ENCODE measurements at places on chromosomes 7 and 10.

GRCh38 chr10:102227050-102227449 lies 951 bp downstream of the ELOVL3 start:
- DNase-seq = no peak

DNA sequence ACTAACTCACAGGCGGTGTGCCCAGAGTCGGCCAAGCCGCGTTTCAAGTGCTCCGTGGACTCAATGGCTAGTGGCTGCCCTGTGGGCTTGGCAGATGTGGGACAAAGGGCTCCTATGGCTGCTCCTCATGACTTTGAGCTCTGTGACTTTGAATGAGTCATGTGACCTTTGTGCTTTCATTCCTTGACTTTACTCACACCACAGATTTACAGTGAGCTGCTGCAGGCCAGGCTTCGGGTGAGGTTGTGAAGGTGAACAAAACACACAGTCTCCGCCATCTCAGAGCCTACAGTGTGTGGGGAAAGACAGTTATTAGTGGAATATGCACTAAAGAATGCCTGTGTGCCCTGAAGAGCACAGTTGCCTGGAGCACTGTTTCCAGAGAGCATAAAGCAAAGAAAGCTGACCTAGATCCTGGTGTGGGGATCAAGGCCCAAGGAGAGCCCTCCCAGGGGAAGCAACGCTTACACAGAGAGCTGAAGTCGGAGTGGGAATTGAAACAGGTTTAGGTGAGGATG lies 29.7 kb upstream of the PLEKHA1 start:
- no peak for DNase-seq

DNA sequence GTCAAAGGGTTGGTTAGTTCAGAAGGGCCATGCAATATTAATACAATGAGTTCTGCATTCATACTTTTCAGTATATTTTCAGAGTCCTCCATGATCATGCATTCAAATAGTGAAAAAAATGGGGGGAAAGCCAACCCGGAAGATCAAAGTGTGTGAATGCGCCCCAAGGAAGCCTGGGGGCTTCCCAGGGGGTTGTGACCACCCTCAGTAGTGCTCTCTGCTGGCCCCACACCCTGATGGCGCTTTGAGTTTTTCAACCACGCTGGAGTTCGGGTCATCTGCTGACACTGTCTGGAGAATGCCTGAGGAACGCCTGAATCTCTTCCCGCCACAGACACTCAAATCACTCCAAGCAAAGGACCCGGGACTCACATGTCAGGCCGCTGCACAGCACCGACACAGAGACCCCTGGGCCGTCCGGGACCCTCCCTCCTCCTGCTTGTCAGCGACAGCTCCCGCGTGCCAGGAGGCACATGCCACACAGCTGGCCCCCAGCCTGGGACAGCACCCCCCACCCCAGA lies 1.0 kb downstream of the TNS3 start:
- DNase-seq = no peak

DNA sequence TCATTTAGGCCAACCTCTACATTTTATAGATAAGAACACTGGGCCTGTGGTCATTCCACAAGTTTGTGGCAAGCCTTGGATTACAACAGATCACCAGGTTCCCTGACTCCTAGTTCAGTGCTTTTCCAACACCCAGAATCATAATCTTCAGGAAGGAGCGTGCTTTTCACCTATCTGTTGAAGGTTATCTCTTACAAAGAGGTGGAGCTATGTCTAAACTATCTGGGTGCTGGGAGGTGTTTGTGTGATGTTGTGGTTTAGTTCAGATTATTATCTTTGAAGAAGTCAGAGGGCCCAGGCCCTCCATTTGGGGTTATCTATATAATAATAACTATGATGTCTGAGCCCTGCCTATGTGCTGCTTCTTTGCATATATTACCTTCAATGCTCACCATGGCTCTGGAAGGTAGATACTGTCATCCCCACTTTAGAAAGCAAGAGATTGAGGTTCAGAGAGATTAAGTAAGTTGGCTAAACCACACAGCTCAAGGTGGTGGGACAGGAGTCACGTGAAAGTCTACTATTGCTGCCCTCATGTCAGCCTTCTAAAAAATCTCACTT lies 24.0 kb downstream of the IL2RA start:
- DNase-seq = no peak

- DNase-seq = no peak
Measured at GRCh38 chr10:113381981-113382509, 170.8 kb upstream of the HABP2 start.

GRCh38 chr7:121519548-121520521 lies 123.7 kb upstream of the FAM3C start:
- DNase-seq = no peak

- no peak for DNase-seq
Measured at GRCh38 chr7:77352665-77353406, 63.3 kb downstream of the GSAP start.

DNA sequence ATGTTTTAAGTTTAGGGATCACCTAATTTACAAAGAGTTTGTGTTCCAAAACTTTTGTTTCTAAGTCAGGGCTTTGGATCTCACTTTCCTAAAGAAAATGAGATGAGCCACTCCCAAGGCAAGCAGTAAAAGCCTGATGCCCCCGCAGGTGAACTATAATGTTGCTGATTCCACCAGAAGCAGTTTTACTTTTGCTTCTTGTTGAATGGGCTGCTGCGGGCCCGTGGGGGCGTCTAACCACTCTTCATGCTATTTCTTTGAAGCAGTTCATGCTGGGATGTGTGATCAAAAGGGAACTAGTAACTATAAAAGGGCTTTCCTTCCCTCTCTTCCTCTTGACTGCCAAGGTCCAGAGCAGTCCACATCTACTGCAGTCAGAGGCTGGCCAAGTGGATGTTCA lies 118.7 kb upstream of the NEBL start:
- DNase-seq = no peak

- DNase-seq = no peak
Measured at GRCh38 chr10:99979066-99979685, 30.6 kb downstream of the DNMBP start.

GRCh38 chr10:6603142-6604125 lies 23.4 kb upstream of the PRKCQ start:
- no peak for DNase-seq

DNA sequence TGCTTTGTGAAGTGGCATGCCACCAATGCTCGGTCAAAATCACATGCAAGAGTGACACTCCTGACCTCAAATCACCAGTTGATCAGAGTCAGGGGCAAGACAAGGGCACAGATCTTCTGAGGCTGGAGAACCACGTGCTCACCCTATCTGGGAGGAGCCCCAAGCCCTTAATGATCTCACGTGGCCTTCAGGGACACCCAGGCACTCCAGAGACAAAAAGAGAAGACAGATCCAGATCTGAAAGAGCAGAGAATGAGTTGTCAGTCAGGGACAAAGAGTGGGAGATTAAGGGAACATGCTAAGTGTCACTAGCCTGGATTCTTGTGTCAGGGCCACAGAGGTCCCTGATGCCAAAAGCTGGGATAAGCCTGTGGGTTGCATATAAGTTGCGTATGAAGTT lies 134.3 kb downstream of the PLXNA4 start:
- no peak for DNase-seq

GRCh38 chr7:140048138-140048537 lies 14.6 kb downstream of the PARP12 start:
- DNase-seq = no peak

GRCh38 chr7:6571160-6571779 lies 6.0 kb upstream of the ZDHHC4 start:
- no peak for DNase-seq

GRCh38 chr7:110071192-110071591 lies 1019.7 kb upstream of the LRRN3 start:
- no peak for DNase-seq

- no peak for DNase-seq
Measured at GRCh38 chr7:115289971-115290370, 368.1 kb downstream of the MDFIC start.

DNA sequence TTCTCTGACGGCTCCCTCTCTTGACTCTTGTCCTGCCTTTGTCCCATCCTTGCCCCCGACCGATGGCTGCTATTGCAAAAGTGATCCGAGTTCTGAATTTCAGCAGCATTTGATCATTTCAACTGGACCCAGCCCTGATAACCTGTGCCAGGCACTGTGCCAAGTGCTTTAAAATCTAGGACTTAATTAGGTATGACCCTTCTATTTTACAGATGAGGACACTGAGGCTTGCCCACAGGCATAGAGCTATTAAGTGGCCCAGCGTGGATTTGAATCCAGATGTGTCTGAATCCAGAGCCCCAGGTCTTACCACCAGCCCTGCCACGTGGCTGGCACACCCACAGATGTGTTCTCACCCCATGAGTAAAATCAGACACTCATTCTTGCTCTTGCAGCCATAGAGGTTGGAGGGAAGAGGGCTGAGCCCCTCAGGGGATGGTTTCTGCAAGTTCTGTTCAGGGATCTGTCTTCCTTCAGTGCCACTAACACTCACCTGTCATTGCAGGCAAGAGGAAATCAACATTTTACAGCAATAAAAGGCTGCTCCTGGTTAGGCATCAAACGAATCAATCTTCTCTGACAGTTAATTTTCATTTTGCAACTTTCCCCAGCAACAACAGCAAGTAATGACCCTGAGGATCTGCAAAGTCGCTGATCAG lies 101.2 kb downstream of the GRID1 start:
- DNase-seq = no peak

GRCh38 chr10:102262744-102263370 lies 17.5 kb downstream of the GBF1 start:
- DNase-seq = no peak

DNA sequence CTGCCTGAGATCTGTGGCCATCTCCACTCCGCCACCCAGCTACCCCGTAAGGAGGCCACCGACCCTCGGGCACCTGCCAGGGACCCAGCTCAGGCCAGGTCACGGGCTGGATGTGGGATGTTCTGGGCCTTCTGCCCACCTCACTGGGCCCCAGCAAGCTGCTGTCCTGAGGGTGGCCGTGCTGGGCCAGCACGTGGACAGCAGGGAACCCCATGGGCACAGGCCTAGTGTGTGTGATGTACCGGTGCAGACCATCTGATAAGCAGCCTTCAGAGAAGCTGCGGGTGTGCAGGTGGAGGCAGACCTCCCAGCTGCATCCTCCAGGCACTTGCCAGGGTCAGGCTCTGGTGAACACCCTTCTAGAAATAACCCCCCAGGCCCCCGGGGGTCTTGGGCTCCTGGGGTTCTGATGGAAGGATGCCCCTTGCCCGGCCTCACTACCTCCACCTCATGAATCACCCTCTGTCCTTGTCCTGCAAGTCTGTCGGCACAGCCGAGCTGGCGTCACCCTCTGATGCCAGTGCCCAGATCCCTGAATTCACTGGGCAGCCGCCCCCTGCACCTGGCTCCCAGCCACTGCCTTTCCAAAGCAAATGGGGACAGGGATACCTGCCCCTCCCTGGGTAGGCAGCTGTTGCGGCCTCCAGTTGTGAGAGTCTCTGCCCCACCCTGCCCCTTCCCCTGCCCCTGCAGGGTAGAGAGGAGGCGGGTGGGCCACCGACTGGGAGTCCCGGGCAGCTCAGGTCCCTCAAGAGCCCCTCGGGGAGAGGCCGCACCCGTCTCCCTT lies 139.8 kb downstream of the FAM53B start:
- DNase-seq = peak; percentile 23

- DNase-seq = no peak
Measured at GRCh38 chr7:74372511-74373111, 81.1 kb upstream of the GTF2IRD1 start.

DNA sequence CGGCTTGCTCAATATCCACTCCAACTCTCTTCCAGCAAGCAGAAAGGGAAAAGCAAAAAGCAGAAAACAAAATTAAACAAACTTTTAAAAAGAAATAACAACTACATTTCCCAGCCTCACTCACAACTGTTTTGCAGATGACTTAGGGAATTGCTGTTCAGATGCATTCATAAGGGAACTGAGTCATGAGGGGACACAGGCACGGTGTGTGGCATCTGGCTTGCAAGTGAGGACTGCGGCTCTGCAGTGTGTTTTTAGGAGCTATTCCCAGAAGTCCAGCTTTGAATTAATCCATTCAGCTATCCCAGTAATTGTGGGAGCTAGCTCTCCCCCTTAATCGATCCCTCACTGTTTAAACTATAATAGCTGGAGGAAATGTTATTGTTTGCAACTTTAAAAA lies 30.3 kb downstream of the PTN start:
- no peak for DNase-seq

- DNase-seq = no peak
Measured at GRCh38 chr7:73871163-73872011, 10.4 kb downstream of the TMEM270 start.

DNA sequence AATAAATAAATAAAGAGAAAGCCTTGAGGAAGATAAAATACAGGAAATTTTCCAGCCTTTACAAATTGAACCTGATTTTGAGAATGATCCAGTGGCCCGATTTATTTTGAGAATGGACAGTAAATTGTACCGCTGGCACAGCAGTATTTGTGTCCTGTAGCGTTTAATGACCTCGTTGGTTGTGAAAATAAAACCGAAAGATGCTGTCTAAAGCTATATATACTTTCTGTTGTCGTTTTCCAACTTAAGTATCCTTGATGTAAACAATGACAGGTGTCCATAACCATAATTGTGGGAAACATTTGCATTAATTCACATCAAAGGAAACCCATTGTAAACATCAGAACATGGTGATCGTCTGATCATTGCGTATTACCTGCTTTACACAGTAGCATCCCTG lies 38.8 kb downstream of the TBXAS1 start:
- DNase-seq = no peak

DNA sequence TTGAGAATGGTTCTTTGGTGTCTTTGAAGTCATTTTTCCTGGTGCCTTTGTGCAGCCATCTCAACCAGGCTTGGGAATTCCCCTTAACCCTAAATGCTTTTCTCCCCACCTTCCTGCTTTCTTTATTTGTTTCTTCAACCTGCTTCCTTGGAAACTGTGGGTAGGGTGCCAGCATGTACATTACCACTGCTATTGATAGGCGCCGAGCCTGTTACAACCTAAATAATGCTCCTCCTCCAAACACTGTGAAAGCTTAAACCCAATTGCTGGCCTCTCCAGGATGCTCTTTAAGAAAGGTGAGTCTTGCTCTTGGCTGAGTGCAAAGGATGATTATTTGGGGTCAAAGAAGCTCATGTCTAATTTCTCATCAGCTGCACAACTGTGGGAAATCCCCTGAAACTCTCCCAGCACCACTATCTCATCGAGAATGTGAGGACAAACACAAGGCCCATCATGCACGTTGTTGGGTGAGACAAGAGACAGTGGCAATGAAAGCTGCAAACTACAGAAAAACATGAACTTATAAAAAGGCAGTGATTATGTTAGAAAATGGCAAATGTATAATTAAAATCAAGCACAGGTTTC lies 285.5 kb upstream of the IGFBP3 start:
- DNase-seq = no peak

DNA sequence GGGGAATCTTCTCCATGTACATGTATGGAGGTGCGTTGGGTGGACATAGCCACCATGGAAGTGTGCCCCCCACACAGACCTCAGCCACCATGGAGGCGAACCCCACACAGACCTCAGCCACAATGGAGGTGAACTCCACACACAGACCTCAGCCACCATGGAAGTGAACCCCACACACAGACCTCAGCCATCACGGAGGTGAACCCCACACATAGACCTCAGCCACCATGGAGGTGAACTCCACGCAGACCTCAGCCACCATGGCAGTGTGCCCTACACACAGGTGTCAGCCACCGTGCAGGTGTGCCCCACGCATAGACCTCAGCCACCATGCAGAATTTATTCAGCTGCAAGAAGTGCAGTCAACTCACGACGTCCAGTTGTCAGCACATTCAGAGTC lies 339.7 kb downstream of the ACTR3B start:
- DNase-seq = no peak

All from NCI-H1092 (cell line).